ENCODE measurements at places on chromosomes 13 and 19.

DNA sequence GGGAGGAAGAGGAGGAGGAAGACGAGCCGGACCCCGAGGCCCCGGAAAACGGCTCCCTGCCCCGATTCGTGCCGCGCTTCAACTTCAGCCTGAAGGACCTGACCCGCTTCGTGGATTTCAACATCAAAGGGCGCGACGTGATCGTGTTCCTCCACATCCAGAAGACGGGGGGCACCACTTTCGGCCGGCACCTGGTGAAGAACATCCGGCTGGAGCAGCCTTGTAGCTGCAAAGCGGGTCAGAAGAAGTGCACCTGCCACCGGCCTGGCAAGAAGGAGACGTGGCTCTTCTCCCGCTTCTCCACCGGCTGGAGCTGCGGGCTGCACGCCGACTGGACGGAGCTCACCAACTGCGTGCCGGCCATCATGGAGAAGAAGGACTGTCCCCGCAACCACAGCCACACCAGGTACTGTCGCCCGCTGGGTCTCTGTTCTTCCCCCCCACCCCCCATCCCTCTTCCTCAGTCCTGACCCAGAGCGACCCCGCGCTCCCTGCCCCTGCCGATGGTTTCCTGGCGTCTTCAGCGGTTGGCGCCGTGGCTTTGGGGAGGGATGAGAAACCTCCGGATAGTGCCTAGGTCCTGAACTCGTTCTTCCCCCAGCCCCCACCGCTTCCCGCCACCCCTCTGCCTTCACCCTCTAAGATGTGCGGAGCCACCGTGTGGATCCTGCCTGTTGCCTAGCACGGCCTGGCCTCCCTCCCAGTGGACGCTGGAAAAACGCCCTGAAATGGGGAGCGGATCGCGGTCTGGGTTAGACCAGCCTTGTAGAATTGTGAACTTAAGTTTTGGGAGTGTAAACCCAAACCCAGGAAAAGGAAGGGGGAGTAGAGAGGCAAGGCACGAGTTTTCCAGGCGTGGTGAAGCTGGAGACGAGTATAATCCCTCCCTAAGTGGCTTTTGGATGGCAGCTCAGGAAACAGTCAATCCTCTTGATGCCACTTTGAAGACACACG is 1.5 kb downstream of the HS6ST3 start:
- no peak for DNase-seq

DNA sequence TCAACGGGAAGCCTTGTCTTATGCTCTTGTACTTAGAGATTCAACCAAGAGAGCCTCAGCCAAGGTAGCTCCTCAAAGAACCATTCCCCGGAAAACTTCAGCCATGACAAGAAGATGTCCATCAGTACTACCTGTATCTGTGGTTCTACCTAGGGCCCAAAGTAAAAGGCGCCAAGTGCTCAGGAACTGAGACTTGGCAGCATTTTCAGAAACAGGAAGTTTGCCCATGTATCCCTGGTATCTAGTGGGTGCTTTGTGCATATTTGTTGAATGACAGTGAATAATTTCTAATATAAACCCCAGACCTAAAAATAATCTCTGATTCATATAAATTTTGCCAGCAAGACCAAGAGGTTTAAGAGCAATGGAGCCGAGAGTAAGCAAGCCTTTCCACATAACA is 7.2 kb downstream of the FAM216B start:
- DNase-seq: no peak

DNA sequence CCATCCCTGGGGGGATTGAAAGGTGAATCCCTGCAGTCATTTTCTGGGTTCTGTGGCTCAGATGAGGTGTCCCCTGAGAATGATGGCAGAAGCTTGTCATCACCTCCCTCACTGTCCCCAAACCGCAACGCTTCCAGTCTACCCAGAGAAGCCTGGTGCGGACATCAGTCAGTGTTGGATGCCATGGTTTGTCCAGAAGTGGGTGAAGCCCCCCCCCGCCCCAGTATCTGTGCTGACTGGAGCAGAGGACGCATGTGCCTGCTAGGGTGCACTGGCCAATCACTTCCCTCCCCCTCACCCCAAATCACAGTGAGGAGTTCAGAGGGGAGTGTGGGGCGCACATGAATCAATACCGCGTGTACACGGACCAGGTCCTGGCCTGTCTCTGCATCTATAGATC is 150.5 kb downstream of the TEX29 start:
- no peak for DNase-seq

DNA sequence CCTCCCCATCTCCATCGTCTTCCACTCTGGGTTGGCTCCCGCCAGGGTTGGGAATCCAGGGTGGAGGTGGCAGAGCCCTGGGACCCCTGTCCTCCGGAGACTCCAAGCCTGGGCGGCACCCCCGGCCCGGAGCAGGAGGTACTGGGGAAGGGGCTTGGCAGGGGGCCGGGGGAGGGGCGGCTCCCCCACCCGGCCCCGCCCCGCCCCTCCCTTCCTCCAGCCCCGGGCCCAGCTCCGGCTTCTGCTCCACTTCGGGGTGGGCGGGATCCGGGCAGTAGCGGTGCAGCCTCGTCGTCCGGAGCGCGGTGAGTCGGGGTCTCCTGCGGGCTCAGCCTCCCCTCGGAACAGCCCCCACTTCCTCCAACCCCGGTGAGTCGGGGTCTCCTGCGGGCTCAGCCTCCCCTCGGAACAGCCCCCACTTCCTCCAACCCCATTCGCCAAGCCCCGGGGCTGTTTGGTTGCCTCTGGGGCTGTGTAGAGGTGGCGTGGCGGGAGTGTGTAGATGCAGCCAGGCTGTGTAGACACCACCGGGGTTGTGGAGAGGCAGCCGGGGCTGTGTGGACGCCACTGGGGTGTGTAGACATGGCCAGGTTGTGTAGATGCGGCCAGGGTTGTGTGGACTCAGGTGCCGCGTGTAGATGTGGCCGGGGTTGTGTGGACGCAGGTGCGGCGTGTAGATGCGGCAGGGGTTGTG is at the start of gene TMPRSS9:
Gene TMPRSS9 (plus strand): TSS at position 274 of the 694 bp plus-strand sequence. CDS start 29,521 bp downstream, outside the sequence.
- no peak for DNase-seq

DNA sequence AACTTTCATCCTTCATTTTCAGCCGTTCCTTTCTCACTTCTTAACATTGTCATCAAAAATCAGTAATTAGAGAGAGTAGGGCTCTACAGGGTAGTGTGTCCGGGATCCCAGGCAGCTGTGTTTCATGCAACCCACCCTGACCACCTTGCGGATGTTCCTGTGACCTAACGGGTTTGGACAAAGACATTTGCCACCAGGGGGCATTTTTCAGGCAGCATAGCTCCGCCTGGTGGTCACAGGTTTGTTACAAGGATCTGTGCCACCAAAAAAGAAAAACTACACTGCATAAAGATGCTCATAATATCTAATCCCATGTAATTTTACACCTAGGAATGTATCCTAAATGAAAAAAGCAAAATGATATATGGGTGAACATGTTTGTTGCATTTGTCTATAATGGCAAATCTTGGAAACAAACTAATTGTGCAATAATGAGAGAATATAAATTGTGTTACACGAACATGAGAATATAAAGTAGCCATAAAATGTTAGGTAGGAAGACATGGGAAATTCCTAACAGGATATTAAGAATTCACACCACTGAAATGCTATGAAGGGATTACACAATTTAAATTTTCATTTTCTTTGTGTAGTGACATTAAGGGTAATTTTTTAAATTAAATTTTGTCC is 123.0 kb downstream of the SLC7A1 start:
- DNase-seq: no peak

DNA sequence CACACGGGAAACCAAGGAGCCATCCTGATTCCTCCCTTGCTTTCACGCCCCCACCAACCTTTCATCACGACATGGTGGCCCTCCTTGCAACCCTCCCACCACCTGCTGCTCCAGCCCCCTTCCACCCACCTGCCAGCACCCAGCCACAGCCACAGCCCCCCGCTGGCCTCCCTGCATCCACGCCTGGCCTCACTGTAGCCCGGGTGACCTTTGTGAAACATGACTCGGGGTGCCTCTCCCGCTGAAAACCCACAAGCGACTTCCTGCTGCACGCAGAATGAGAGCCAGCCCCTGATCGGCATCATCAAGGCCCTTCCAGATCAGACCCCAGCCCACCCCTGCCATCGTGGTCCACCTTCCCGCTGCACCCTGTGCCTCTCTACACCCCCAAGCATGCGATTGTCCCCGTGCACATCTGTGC is 14.9 kb downstream of the POP4 start:
- DNase-seq: no peak

GRCh38 chr13:103996733-103997132 is 930.5 kb upstream of the SLC10A2 start:
- no peak for DNase-seq

- no peak for DNase-seq
Observed at GRCh38 chr19:14615623-14616022, 32.7 kb downstream of the CLEC17A start.

- no peak for DNase-seq
Observed at GRCh38 chr13:24232037-24232436, 71.5 kb downstream of the SPATA13 start.

DNA sequence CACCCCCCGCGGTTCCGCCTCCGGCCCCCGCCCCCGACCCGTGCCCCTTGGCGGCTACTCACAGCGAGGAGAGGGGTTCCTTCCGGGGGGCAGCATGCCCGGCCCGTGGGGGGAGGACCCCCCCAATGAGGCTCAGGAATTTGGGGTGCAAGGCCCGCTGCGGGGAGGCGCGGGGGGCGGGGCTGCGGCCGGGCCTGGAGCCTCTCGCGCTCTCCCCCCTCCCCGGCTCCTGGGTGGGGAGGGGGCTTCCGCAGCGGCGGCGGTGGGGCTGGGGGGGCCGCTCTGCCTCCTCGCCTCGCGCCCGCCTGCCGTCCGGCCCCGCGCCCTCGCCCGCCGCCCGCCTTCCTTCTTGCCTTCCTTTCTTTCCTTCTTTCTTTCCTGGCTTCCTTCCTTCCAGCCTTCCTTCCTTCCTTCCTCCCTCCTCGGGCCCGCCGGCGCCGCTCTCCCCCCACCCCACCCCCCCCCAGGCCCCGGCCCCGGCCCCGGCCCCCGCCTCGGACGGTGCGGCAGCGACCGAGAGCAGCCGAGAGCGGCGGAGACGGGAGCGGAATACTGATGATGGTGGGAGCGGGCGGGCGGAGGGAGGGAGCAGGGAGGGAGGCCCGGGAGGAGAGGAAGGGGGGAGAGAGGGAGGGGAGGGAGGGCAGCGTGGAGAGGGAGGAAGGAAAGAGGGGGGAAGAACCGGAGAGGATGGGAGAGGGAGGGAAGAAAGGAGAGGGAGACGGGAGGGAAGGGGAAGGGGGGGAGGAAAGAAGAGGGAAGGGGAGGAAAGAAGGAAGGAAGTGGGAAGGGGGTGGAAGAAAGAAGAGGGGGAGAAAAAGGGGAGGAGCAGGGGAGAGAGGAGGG is at the start of gene LRRC4B:
Gene LRRC4B (minus strand): TSS at position 554 of the 846 bp plus-strand sequence. CDS start 19,597 bp downstream, outside the sequence.
- DNase-seq: no peak

DNA sequence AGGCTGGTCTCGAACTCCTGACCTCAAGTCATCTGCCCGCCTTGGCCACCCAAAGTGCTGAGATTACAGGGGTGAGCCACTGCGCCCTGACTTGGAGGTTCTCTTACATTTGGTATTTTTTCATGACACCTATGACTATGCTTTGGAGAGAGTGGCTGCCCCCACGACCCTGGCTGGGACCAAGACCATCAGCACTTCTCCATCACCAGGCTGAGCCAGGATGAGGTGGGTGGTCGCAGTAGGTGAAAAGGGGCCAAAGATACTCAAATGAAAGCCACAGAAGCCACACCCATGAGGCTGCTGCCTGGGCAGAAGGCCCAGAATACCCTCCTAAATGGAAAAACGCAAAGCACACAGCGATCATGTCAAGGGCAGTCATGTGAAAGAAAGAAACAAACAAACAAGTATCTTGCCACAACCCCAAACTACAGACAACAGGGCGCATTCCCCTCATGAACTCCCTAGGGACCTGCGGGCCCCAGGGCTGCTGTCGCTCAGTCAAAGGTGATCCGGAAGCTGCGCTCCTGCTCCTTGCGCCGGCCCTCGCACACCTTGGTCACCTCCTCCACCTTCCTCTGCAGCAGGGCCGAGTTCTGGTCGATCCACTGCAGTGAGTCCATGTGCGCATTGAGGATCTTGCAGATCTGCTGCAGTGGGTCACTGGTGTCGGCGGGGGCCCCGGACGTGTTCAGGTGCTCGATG is 11.2 kb upstream of the IL4I1 start:
- no peak for DNase-seq

- DNase-seq: no peak
Observed at GRCh38 chr19:16615808-16616207, 12.2 kb downstream of the MED26 start.

- no peak for DNase-seq
Observed at GRCh38 chr19:5130371-5131030, 161.6 kb downstream of the KDM4B start.

DNA sequence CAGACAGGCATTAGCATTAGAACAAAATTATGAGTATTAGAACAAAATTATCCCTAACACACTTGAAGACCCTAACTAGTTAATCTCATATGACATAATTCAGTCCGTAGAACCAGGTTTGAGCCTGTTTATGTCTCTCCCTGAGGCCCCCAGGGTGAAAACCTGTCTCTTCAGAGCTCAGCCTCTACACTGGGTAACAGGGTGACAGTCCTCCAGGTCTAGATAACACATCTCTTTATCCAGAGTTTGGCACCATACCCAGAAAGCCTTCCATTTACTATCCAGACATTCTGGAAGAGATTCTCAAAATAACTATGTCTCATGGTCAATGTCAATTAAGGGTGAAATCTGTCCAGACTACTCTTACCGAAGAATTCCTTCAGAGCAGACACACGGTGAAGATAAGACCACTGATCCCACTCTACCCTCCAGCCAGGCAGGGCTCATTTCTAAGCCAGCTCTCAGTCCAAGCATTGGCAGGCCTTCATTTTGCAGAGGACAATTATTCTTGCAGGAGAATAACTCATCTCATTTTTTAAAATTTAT is 1195.3 kb downstream of the EFNB2 start:
- DNase-seq: no peak

DNA sequence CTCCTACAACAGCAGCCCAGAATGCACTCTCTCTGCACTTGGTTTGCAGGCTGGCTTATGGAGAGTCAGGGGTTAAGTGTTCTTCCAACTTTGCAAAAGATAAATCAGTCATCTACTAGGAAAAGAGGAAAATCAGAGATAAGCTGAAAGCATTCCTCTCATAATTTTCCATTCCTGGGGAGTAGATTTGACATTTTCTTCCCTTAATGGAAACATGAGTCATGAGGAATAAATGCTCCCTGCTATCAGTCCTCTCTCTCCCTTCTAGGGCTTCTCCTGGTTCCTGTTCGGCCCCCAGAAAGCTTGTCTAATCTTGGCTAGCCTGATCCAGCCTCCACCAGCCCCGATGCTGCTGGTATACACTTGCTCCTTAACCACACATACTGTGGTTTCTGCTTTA is 28.4 kb upstream of the ENOX1 start:
- DNase-seq: no peak

Measured in ascending aorta (tissue), 2 donors.